ENCODE measurements at places on chromosomes 7 and 10. TPM values are rescaled to one million over a fixed set of nuclear protein-coding genes. Genes with fewer than 3 reads are reported as not detected.

The VENTX gene
- total RNA-seq, result not detected

The SYT15 gene
- under 0.01 TPM for total RNA-seq

The LMTK2 gene
- total RNA-seq, result 18.9 TPM

The MUC12 gene
- total RNA-seq, result 0.33 TPM

The TLX1 gene
- total RNA-seq, result not detected

The KCNMA1 gene
- total RNA-seq, result 46.4 TPM

The FXYD4 gene
- not detected for total RNA-seq

The TUBAL3 gene
- total RNA-seq, result 0.73 TPM

The CUBN gene
- 0.67 TPM for total RNA-seq

The HMX3 gene
- 0.26 TPM for total RNA-seq

The VIPR2 gene
- not detected for total RNA-seq

The CYP3A4 gene
- total RNA-seq, result not detected

The CALML3 gene
- 704 TPM for total RNA-seq

The CALHM3 gene
- total RNA-seq, result not detected

The BUB3 gene
- 137 TPM for total RNA-seq

The RELN gene
- total RNA-seq, result 0.50 TPM

The CTAGE4 gene
- total RNA-seq, result 10.3 TPM

The SOSTDC1 gene
- 40.0 TPM for total RNA-seq

The C10orf88 gene
- 9.5 TPM for total RNA-seq

The AKR1D1 gene
- total RNA-seq, result not detected

The WNT8B gene
- not detected for total RNA-seq

The AKR1C3 gene
- 50.7 TPM for total RNA-seq
